ENCODE measurements at places on chromosomes 6 and 20. TPM values are rescaled to one million over a fixed set of nuclear protein-coding genes. Genes with fewer than 3 reads are reported as not detected.

Gene TSPO2
- not detected for total RNA-seq

- DNase-seq: no peak
These were observed 26.8 kb downstream of the ERGIC3 start for GRCh38 chr20:35568645-35569044.

Gene ULBP1
- 0.16 TPM for total RNA-seq

Gene GRM1
- total RNA-seq: 0.75 TPM

GRCh38 chr20:32226391-32226790 lies 18.7 kb downstream of the POFUT1 start:
- no peak for DNase-seq

GRCh38 chr6:118787724-118788423 lies 106.1 kb upstream of the ASF1A start:
- no peak for DNase-seq

Gene OPN5
- total RNA-seq: not detected

GRCh38 chr20:45347936-45348778 lies at the start of gene SDC4:
Gene SDC4, minus strand, starts transcription at chr20:45348424. Its CDS starts 40 bp downstream, at chr20:45348384.
- DNase-seq: peak; percentile 76

Gene DYNLT2
- 3.1 TPM for total RNA-seq

Gene REM1
- 0.68 TPM for total RNA-seq

DNA sequence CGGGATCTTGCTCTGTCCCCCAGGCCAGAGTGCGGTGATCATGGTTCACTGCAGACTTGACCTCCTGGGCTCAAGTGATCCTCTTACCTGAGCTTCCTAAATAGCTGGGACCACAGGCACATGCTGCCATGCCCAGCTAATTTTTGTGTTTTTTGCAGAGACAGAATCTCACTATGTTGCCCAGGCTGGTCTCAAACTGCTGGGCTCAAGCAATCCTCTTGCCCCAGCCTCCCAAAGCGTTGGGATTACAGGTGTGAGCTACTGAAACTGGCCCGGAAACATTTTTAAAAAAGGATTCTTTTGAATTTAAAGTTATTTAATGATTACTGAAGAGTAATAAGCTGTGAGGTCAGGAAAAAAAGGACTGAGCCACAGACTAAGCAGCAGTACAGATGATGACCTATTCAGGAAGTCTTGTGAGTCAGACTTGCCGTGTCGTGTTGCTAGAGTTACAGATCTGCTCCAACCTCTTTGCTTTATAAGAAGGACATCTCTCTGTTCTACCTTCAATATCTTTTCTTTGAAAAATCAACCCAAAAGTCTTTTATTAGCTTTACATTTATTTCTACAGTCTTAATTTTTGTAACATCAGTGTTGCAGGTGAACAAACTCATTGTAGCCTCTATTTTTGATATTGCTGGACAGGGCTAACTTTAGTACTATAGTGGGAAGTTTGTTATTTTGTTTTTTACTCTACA lies 108.7 kb downstream of the NCOA3 start:
- peak; percentile 52 for DNase-seq

DNA sequence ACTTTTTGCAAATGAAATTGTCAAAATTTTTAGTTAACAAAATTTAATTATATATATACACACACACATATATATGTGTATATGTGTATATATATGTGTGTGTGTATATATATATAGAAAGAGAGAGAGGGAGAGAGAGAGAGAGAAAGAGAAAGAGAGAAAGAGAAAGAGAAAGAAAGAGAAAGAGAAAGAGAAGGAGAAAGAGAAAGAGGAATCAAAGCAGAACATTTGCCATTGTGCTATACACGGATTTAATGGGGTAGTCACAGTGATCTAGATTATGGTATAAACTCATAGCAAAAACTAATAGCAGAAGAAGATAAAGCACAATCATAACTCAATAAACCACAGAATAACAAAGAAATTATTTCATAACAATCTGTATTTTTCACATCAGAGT lies 126.7 kb downstream of the DST start:
- DNase-seq: no peak

Gene SPATS1
- not detected for total RNA-seq

GRCh38 chr20:37534401-37535157 lies 6.9 kb upstream of the BLCAP start:
- DNase-seq: peak; percentile 88

Gene CTCFL
- not detected for total RNA-seq

Gene ABCC10
- 11.6 TPM for total RNA-seq

DNA sequence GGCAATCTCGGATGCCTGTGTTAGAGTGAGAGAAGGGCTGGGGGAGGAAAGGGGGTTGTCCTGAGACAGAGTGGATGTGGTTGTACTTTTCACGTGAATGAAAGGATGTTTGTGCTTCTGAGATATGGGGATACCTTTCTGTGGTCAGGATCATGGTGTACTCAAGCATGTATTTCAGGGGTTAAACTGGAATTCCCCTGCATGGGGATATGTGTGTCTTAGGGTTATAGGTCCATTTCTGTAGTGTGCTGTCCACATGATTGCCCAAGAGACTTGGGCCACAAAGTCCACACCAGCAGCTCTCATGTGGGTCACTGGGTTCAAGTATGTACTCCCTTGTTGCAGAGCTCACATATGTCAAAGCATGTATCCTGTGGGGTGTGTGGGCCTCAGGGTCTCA lies 10.5 kb downstream of the SYNGAP1 start:
- DNase-seq: no peak

Gene PSORS1C1
- total RNA-seq: 0.21 TPM

Gene NHLRC1
- 4.1 TPM for total RNA-seq

GRCh38 chr6:95636552-95637431 lies 59.5 kb downstream of the MANEA start:
- peak; percentile 9 for DNase-seq

- DNase-seq: no peak
These were observed 96.4 kb upstream of the AKAP12 start for GRCh38 chr6:151143337-151143736.

Measured in myocyte (in vitro differentiated cells).